ENCODE measurements at places on chromosomes 6 and 20.

GRCh38 chr6:21227486-21227885, 366.1 kb upstream of the SOX4 start:
- DNase-seq = no peak

DNA sequence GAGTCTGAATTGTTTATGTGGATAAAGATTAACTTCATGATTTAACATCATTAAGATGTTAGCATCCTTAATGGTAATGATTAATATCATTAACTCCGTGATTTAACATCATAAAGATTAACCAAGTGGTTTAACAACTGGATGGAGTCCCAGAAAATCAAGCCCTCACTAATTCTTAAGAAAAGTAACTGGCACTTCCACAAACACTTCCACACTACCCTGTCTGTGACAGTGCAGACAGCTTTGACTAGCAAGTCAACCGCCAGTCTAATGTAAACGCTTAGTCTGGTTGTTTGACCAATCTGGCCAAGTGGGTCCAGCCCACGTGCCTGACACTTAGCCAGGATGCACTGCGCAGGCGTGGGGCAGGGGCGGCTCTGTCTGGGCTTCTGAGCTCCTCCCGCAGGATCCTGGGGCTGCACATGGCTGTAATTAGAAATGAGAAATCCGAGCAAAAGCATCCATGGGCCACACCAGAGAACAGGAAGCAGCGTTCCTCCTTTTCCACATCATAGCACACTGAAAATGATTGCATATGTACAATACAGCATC, 424.2 kb downstream of the FOXA2 start:
- no peak for DNase-seq

- DNase-seq = no peak
Observed at GRCh38 chr6:25202504-25202903, 76.7 kb upstream of the CARMIL1 start.

- DNase-seq = no peak
Observed at GRCh38 chr6:2477250-2477649, 231.8 kb upstream of the GMDS start.

DNA sequence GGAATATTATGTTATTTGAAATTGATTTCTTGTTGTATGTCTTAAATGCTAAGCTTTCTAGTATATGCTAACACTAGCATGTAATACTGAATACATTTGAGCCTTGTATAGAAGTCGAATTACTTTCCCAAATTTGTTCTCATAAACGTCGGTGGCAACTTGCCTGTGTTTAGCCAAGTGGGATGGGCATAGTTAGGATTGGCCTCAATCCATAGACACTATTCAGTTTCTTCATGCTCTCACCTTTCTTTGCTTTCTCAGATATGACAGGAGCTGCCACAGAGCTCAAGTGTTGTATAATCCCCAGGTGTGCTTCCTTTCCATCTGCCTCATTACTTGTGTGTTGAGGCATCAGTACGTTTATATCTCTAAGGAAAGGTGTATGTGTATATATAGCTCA, 19.3 kb downstream of the ZNF334 start:
- no peak for DNase-seq

- DNase-seq = no peak
Observed at GRCh38 chr6:155388591-155388990, 67.0 kb downstream of the NOX3 start.

GRCh38 chr6:114714836-114715507, 372.1 kb upstream of the HS3ST5 start:
- no peak for DNase-seq

DNA sequence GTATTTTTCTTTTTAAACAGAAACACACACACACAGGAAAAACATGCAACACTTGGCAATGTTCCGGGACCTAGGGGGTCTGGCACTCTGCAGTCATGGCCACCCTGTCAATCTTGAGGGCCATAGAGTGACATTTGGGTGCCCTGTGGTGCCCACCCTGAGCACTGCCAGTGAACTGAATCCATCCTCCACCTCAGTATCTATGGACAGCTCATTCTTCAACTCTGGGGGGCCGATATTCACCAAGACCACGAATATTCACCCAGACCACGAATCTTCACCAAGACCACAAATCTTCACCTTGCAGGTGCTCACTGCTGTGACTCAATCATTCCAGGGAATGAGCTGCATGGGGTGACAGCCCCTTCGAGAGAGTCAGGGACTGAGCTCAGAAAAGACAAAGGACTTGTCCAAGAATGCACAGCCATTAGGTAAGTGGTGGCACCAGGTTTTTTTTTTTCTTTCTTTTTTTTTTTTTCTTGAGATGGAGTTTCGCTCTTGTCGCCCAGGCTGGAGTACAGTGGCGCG, 19.1 kb downstream of the SNAI1 start:
- DNase-seq = no peak

DNA sequence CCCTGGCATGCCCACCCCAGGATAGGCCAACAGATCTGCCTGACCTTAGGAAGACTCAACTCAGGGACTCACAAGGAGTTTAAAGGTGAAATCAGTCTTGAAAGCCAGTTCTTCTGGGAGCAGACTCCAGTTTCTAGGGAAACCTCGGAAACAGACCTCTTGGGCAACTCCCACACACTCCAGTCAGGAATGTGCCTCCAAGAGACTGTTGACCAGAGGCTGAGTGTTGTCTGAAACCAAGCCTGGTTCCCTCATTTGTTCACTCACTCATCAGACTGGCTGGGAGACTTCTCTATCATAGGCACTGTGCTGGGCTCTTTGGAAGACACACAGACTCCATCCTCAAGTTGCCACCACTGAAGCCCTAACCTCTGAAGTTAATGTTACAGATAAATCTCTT, 1.8 kb downstream of the TREM1 start:
- DNase-seq = no peak

DNA sequence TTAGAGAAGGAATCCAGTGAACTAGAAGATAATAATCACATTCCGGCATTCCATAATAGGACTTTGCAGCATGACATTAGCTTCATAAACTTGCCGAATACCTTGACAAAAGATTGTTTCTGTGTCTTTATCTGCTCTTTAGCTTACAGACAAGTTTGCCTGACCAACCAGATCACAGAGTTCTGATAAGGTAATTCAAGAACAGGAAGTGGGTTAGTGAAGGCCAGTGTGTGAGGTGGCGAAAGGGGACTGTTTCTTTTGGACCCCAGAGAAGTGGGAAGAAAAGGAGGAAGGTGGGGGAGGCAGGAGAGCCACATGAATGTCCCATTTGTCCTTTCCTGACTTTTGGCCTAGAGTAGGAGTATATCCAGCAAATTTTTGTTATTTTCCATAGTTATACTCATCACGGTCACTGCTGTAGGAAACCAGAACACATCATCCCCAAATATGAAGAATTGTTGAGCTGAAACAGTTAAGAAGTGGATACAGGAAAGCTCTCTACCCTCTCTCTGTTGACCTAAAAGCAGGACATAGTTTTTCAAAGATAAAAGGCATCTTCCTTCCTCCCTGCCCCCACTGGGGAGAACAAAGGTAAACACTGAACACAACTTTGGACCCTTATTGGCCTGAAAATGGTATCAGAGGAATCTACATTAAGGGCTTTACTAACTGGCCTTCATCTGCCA, 72.4 kb upstream of the TNFAIP3 start:
- DNase-seq = no peak

- no peak for DNase-seq
Observed at GRCh38 chr6:37456816-37457560, 24.0 kb downstream of the CMTR1 start.

Data from cerebellar nuclear complex (tissue), 1 donor.